ENCODE measurements at places on chromosomes 3 and 15. TPM values are rescaled to one million over a fixed set of nuclear protein-coding genes. Genes with fewer than 3 reads are reported as not detected.

DNA sequence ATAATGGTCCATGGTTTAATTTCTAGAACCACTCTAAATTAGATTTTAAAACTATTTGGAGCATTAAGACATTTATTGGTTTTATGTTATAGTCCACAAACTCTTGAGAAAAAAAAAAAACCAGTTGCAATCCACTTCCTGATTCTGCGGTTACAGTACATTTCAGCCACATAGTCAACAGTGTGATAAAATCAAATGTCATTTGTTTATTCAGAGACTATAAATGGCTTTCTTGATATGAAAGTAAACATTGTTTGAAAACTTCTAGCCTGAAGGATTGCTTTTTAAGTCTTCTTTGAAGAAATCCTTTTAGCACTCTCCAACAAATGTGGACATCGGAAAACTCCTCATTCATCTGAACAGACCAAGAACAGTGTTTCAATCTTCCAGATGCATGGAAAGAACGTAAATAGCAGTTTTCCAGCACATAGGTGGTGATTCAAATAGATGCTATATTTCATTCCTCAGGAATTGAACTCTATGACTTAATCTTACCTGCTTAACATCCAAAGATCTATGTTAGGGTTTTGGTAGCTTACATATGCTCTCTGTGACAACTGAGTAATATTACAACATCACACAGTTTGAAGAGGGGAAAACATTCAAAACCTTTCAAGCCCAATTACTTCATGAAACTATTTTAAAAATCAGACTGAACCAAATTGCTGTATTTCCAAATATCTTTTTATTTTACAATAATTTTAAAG lies 87.8 kb upstream of the UBE2E2 start:
- DNase-seq, result no peak

DNA sequence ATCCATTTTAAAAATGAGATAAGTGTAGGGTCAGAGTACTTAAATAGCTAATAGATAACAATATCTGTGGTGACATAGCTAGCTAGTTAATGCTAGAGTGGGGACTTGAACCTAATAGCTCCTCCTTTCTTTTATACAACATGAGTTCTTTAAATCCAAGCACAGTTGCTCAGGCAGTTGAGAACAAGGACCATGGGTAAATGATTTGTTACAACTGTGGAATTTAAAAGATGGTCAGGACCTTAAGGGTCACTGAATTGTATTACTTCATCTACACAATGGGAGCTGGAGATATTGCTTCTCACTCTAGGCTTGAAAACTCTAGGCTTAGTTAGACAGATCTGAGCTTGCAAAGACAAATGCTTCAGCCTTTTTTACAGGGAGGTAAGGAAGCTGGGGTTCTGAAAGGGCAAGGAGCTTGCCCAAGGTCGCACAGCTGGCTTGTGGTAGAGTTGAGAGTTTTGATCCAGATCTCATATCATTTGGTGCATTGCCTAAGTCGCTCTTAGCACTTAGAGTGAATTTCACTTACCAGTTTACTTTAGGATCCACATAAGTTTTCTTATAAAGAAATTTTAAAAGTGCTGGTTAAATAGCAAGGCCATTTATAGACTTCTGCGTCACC lies 90.2 kb downstream of the EDEM1 start:
- DNase-seq, result no peak

MGLL gene
- total RNA-seq, result 0.31 TPM

DNA sequence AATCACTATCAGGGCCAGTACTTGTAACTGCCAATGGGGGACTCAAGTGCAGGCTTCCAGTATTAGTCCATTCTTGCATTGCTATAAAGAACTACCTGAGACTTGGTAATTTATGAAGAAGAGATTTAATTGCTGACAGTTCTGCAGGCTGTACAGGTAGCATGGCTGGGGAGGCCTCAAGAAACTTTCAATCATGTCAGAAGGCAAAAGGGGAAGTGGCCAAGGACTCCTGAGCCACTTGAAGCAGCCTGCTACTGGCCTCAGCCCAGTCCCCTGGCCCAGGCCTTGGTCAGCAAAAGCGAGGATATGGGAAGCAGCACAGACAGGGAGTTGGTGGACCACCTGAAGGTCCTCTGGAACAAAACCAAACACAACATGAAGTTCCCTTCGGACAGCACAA lies 29.2 kb upstream of the OR5K1 start:
- no peak for DNase-seq

P2RY12 gene
- not detected for total RNA-seq

DNA sequence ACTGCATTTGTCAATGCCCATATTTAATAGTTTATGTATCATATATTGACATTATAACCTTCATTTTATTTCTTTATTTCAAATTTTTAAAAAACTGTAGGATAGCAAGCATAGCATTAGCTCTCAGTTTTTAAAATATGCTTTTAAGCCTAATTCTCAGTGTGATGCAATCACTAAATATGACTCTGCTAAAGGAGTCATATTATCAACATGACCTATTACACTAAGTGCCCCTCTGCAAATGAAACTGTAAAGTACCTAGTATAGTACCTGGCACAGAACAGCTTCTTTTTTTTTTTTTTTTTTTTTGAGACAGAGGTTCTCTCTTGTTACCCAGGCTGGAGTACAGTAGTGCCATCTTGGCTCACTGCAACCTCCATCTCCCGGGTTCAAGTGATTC lies 179.4 kb upstream of the CGNL1 start:
- no peak for DNase-seq

DNA sequence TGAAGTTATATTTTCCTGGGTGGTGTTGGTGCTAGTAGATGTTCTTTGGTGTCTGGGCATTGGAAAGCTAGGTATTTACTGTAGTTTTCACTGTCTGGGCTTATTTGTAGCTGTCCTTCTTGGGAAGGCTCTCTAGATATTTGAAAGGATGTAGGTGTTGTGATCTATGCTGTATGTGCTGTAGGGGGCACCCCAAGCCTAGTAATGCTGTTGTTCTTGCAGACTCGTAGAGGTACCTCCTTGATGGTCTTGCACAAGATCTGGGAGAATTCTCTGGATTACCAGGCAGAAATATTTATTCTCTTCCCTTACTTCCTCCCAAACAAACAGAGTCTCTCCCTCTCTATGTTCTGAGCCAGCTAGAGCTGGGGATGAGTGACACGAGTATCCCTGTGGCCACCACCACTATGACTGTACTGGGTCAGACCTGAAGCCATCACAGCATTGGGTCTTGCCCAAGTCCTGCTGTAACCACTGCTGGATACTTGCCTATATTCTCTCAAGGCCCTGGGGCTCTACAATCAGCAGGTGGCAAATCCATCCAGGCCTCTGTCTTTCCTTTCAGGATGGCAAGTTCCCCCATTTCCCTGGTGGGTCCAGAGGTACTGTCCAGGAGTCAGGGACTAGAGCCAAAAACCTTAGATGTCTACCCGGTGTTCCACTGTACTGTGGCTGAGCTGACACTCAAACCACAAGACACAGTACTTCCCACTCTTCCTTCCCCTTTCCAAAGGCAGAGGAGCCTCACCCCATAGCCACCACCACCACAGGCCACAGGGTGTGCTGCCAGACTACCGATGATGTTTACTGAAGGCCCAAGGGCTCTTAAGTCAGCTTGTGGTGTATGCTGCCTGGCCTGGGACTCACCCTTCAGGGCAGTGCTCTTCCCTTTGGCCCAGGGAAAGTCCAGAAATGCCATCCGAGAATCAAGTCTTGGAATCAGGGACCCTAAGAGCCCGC lies 195.2 kb upstream of the DPPA4 start:
- DNase-seq, result peak; percentile 55

DNA sequence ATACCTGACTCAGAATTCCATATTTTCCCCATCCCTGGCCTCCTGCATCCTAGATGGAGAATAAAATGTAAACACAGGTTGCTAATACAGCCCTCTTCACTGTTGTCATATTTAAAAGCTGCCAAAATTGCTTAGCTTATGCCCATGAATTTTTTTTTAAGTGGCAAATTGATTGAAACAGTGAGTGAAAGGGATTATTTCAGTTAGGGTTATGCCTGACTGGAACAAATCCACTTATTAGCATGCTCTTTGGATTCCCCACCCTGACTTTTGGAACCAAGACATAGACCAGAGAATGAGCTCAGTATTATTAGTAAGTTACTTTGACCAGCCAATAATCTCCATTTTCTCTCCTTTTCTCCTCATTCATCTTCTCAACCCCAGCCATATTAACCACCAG lies 244.7 kb downstream of the FEZF2 start:
- DNase-seq, result no peak

RARB gene
- not detected for total RNA-seq

RASL12 gene
- total RNA-seq, result not detected

- DNase-seq, result no peak
These were observed 1168.6 kb upstream of the ALCAM start for GRCh38 chr3:104198131-104198530.

DNA sequence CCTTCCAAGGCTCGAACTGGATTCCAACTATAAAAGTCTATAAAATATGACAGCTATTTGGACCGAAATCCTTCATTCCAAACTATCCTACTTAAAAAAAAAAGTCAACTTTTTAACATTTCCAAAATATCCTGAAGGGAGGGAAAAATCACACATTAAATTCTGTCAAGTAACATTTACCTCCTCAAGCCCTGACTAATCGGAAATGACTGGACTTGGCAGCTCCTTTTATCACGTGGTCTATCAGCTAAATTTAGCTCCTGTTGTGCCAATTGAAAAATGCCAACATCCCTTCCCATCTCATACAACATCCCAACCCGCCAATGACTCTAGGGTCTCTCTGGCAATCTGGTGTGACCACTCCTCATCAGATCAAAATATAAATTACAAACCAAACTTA lies 297.9 kb downstream of the FHIT start:
- DNase-seq, result no peak

DNA sequence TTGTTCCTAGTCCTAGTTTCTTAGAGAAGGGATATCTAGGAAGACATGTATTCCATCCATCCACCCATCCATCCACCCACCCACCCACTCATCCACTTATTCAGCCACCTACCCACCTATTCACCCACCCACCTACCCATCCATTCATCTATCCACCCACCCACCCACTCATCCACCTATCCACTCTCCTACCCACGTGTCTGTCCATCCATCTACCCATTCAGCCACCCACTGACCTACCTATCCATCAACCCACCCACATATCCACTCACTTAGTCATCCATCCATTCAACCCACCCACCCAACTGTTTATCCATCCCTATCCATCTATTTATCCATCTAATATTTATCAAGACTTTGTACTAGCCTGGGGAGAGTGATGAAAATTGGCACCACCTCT lies 120.5 kb downstream of the FBLN2 start:
- DNase-seq, result no peak

GRCh38 chr3:173615661-173616060 lies 218.1 kb downstream of the NLGN1 start:
- DNase-seq, result no peak

MTMR10 gene
- 12.5 TPM for total RNA-seq

FGD5 gene
- not detected for total RNA-seq

DNA sequence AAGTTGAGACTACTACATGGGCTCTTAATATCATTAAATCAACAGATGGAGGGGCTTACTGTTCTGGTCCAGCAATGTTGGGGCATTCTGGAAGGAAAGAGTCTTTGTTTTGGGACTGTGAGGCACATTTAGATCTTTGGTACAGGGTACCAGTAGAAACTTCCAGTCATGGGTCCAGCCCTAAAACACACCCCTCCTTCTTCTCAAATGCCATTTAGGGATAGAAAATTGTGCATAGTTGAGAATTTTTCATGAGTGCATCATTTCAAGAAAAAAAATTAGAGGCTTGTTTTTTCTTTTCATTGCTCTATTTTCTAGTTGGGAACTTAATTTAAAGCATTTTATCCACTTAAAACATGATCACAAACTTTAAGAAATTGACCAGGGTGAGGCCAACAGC lies 4.1 kb upstream of the RTP1 start:
- no peak for DNase-seq

DNA sequence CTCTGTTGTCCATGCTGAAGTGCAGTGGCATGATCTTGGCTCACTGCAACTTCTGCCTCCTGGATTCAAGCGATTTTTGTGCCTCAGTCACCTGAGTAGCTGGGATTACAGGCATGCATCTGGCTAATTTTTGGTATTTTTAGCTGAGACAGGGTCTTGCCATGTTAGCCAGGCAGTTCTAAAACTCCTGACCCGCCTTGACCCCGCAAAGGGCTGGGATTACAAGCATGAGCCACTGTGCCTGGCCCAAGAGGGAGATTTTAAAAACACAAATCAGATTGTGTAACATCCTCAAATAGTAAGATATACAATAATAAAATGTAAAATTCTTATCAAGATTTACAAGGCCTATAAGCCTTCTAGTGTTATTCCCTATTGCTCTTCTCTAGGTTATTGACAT lies 62.5 kb upstream of the PHLDB2 start:
- DNase-seq, result no peak

- peak; percentile 32 for DNase-seq
These were observed 551 bp downstream of the PML start for GRCh38 chr15:73994912-73995622.

DNA sequence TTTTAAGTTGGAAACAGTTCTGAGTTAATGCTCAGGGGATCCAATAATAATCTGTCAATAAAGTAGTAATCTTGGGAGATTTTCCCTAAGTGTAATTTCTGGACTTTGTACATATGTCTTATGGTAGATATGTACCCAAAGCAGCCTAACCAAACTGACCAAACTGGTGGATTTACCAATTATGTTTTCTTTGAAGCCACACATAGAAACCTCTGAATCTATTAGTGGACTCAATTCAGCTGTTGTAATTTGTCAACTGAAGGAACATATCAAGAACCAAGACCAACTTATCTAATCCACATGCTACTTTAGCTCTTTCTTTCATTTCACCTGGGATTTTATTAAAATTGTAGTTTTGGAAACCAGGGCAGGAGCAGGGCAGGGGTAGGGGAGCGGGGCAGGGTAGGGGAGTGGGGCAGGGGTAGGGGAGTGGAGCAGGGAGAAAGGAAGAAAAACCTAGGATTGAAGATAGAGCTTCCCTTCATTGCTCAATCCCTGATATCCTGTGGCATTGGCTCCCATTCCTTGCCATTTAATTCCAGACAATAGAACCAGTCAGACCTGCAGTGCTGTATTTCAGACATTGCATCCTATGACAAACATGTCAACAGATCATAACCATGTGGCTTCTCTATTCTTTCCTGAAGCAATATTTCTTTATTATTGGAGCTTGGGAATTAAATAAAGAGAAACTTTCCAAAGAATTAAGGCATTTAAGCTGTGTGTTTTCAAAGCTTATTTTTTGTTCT lies 101.8 kb downstream of the NFKBIZ start:
- no peak for DNase-seq

MOBP gene
- total RNA-seq, result not detected

DNA sequence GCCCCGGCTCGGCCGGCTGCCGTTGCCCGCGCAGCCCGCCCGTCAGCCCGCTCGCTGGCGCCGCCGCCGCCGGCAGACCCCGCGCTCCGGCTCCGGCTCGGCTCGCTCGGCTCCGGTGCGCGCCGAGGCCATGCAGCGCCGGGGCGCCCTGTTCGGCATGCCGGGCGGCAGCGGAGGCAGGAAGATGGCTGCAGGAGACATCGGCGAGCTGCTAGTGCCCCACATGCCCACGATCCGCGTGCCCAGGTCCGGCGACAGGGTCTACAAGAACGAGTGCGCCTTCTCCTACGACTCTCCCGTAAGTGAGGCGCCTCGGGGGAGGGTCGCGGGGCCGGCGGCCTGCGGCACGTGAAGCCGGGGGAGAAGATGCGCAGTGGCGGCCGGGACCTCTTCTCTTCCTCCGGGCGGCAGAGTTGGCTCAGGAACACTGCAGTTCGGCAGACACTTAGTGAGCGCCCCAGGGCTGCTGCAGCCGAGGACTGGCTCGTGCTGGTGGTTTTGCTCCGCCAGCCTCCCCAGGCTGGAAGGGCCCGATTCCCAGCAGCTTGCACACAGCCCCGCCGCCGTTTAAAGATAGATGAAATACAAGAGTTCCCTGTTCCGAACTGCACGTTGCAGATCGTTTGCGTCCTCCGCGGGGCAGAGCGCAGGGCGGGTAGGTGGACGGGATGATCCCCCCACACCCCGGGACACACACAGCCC lies 407 bp downstream of the USP13 start:
- DNase-seq, result peak; percentile 73
